ENCODE measurements at places on chromosomes 16 and 17.

DNA sequence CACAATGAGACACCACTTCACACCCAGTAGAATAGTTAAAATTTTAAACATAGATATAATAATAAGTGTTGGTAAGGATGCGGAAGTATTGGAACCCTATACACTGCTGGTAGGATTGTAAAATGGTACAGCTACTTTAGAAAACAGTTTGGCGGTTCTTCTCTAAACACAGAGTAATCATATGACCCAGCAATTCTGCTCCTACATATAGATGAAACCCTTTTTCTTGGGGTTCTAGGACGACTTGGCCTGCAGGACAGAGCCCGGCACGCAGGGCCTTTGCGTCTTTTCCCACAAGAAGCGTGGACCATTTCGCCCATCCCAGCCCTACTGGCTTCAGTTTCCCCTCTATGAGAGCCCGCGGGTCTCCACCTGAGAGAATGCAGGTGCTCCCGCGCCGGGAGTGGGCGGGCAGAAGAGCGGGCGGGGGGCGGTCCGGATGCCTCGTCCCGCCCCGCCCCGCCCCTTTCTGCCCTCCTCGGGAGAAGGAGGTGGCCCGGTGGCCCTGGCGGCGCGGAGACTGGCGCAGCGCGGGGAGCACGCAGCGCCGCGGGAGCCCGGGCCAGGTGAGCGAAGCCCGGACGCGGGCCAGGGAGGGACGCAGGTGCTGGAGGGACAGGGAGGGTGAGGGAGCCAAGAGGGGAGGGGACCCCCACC, at the start of gene SDR42E2:
Gene SDR42E2 (plus strand): TSS at position 508 of the 657 bp plus-strand sequence. CDS start 3,077 bp downstream, outside the sequence.
- no peak for DNase-seq

- DNase-seq = no peak
These were observed 160.7 kb downstream of the AXIN2 start for GRCh38 chr17:65400701-65401100.

DNA sequence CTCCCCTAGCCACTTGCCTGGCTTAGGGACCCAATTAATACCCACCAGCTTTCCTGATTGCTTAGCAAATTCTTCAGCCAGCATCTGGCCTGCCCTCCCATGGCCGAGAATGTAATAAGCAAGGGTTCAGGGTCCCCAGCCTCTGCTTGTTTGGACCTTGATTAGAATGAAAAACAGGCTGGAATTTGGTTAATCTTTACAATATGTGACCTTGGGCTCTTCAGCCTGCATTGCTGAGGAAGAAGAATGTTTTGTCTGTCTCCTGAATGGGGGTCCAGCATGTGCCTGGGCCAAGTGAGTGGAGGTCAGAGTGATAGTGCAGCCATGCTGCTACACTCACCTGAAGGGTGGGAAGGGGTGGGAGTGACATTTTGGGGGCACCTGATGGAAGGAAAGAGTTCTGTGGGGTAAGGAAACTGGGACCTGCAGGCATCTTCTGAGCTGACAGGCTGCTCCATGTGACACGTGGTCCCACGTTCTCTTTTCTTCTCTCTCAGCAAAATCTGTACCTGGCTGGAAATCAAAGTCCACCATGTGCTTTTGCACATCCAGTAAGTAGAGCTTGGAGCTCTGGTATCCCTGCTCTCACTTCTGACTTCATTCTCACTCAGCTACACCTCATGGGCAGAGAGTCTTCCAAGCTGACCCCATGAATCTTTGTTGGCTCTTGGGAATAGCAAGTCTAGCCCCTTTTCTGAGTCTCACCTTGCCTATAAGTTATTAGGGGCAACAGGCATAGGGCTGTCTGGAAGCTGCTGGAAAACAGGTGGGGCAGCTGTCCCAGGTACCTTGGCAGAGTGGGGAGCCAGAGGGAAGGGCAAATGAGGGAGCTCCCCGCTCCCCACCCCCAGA, 5.3 kb downstream of the TMEM106A start:
- no peak for DNase-seq

DNA sequence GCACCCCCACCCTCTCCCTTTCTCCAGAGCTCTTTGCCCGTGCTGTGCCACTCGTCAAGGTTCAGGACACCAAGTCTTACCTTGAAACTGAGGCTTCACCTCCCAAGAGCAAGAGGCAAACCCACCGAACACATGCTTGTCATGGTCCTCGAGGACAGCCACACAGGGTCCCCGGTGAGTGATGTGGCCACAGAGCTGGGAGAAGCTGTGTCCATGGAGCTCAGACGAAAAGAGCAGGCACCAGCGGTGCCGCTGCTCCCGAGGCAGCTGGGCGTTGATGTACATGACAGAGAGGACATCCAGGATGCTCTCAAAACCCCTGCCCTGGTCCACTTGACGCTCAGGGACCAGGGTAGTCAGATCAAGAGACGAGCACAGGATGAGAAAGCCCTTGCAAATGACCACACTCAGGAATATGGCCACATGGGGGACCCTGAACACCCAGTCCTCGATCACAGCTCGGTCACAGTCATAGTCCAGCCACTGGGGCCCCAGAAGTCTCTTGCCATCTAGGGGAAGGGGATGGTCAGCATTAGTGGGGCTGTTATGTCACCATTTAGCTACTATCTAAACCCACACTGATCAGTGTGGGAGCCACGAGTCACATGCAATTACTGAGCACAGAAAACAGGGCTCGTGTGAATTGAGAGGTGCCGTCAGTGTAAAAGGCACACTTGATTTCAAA, 17.8 kb downstream of the MEAK7 start:
- DNase-seq = no peak

DNA sequence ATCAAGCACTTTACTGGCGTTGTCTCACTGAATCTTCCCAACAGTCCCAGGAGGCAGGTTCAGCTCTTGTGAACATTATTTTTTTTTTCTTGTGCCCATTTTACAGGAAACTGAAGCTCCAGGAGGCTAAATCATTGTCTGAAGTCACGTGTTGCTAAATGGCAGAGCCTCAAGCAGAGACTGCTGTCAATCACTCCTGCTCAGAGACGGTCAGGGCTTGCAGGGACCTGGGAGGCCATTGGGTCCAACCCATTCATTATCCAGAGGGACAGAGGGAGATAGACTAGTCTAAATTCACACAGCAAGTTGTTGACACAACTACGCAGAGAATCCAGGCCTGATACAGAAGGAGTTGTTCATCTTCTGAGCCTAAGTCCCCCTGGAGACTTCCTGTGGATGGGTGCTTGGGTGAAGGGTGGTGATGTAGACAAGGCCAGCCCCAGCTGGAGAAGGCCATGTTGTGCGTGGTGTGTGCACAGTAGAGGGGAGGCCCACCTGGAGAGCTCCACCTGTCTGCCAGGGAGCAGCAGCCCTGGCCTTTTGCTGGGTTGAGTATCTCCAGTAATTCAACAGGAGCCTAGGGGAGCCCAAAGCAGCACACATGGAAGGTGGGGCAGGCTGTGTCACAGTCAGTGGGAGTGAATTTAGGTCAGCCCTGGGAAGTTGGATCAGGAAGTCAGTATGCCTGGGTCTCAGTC, 24.3 kb upstream of the C1QL1 start:
- no peak for DNase-seq

GRCh38 chr16:72197545-72197944, 25.6 kb upstream of the PMFBP1 start:
- no peak for DNase-seq

- no peak for DNase-seq
These were observed at the start of gene GP1BA for GRCh38 chr17:4931963-4932362. Gene GP1BA (plus strand): TSS chr17:4932277. CDS start chr17:4932605, 328 bp downstream.

- no peak for DNase-seq
These were observed 24.0 kb downstream of the GINS2 start for GRCh38 chr16:85664580-85665372.

DNA sequence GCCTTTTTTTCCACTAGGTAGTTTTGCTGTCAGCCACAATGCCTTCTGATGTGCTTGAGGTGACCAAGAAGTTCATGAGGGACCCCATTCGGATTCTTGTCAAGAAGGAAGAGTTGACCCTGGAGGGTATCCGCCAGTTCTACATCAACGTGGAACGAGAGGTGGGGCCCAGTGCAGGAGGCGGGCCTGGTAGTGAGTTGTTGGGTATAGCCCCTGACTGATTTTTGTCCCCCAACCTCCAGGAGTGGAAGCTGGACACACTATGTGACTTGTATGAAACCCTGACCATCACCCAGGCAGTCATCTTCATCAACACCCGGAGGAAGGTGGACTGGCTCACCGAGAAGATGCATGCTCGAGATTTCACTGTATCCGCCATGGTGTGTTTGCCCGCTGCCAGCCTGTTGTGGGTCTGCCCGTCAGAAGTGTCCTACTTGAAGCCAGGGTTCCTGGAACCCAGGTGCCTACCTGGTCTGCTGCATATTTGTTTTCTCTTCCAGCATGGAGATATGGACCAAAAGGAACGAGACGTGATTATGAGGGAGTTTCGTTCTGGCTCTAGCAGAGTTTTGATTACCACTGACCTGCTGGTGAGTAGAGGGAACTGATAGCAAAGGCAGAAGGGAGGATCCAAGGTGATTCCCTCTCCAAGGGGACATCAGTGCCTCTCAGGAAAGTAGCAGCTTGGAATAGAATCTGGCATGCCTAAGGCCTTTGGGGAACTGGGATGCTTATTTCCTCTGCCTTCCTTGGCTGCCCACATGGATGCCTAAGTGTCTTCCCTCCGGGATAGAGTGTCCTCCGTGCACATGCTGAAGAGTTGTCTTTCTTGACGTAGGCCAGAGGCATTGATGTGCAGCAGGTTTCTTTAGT, 1.9 kb upstream of the CD68 start:
- no peak for DNase-seq

DNA sequence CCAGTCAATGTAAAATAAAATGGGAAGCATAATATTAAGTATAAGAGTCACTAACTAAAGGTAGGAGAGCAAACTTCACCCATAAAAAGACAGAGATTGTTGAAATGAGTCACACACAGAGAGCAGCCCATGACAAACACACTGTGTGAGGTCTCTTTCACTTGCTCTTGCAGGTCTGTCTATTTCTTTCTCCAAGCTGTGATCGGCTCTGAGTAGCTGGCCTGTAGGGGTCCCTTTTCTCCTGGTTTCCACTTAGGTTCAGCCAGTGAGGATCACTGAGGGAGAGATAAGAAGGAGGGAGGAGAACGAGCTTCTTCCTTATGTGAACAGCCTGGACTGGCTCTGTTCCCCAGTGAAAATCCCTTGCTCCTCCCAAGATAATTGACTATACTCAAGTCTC, 133.7 kb upstream of the HS3ST3A1 start:
- DNase-seq = no peak

GRCh38 chr16:66036793-66037715, 329.4 kb upstream of the CDH5 start:
- no peak for DNase-seq

DNA sequence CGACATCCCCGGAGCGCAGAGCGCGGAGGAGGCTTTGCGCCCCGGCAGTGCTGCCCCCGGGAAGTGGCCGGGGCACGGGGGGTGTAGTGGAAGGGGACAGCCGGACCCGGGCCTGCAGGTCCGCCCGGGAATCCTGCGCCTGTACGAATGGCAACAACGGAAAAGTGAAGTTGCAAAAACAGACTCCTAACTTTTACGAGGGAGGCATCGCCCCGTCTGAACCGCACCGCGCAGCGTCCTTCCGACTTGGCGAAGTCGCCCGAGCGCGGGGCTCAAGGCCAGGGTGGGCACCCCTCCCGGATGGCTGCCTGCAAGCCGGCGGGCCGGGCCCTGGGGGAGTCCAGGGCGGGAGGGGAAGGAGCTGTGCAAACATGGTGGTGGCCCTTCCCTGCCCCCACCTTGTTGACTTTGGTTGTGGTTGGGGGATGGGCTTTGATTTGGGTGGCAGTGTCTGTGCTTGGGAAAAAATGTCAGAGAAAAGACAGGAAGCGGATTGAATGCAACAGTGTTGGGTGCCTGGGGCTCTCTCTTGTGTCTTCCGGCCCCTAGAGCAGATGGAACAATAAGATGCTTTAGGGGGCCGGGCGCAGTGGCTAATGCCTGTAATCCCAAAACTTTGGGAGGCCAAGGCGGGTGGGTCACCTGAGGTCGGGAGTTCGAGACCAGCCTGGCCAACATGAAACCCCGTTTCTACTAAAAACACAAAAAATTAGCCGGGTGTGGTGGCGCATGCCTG, 675 bp downstream of the RNF213 start:
- peak; percentile 26 for DNase-seq

- no peak for DNase-seq
These were observed 963 bp downstream of the ALG1 start for GRCh38 chr16:5072334-5073278.

- no peak for DNase-seq
These were observed 5.5 kb upstream of the ZG16B start for GRCh38 chr16:2824626-2825025.

GRCh38 chr16:50665128-50665878, 15.8 kb downstream of the SNX20 start:
- DNase-seq = peak; percentile 54

GRCh38 chr17:42185621-42185930, 324 bp upstream of the HCRT start:
- DNase-seq = no peak

GRCh38 chr17:50634224-50634914, at the start of gene ABCC3:
Gene ABCC3 (plus strand): TSS chr17:50634881. CDS start chr17:50634937, 56 bp downstream.
- DNase-seq = no peak

DNA sequence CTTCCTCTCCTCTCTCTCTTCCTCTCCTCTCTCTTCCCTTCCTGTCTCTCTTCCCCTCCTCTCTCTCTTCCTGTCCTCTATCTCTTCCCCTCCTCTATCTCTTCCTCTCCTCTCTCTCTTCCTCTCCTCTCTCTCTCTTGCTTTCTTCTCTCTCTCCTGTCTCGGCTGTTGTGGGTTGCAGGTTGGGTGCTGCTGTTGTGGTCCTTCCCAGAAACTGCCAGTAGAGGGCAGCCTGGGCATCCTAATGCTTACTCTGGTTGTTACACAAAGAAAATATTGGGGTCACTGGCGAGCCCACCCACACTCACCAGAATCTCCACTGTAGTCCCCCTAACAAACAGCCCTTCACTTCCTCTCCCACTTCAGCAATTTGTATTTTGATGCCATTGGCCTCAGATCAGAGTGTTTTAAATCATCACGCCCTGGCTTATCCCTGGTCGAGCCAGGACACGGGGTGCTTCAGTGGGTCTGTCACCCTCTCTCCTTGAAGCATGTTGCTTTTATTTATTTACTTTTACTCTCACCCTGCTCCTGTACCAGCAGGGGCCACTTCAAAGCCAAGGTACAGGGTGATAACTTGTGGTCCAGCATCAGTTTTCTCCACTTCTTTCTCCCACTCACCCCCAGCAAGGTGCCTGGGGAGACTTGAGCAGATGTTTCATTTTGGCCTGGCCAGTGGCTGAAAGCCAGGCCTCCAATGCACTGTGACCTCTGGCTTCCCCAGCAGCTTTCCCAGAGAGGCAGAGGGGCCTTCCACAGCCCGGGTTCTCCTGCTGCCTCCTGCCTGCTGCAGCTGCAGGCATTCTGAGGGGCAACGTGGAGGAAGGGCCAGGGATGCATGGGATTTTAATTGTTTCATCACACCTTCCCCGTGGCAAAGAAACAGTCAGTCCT, 4.7 kb upstream of the MMP15 start:
- peak; percentile 15 for DNase-seq

GRCh38 chr16:68276223-68276622, 11.9 kb downstream of the SLC7A6 start:
- DNase-seq = no peak

DNA sequence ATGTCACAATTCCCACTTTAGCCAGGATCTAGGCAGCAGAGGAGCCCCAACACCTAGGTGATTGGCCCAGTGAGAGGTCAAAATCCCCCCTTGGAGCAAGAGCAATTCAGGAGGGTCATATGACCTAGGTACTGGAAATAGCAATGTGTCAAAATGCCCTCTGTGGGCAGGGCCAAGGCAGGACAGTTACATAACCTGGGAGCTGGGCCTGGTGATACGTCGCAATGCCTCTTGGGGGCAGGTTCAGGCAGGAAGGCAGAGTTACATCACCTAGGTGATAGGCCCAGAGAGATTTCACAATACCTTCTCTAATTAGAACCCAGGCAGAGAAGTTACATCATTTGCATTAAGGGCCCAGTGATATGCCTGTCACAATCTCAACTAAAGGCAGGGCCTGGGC, 1906.3 kb downstream of the TP53TG3F start:
- no peak for DNase-seq

GRCh38 chr16:21652453-21652852, at the start of gene IGSF6:
Gene IGSF6 (minus strand): TSS chr16:21652608. CDS start chr16:21652598, 10 bp downstream.
- no peak for DNase-seq
